Stimulated activated CD8-positive, alpha-beta memory T cell treated with anti-CD3 and anti-CD28 coated beads, Interleukin-15, amount 100 ng/mL, for 4 hours (primary cell): ENCODE measurements at places on chromosomes 7 and 10.

- DNase-seq, result peak; percentile 27
Measured at GRCh38 chr7:131231381-131232220, 96.1 kb upstream of the MKLN1 start.

DNA sequence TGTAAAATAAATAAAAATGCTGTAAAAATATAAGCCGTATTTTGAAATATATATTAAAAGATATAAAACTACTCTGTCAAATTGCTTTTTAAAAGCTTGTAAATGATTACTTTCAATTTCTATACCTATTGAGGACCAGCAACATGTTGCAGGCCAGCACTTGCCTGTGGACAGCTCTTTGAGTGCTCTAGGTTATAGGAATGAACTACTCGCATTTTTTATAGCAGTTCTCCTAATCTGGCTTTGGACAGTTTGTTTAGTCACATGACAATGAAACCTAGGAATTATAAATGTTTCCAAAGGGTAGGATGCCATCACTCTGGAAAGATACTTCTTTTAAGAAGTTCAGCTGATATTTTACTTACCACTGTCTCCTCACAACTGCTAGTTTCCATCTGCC, 117.7 kb upstream of the PTPRZ1 start:
- DNase-seq, result no peak

- DNase-seq, result no peak
Measured at GRCh38 chr7:158865462-158865922, 9.1 kb downstream of the DYNC2I1 start.

GRCh38 chr10:12720217-12720981, 281.1 kb downstream of the CCDC3 start:
- DNase-seq, result no peak

- DNase-seq, result no peak
Measured at GRCh38 chr10:91800756-91801155, 2.5 kb downstream of the TNKS2 start.

GRCh38 chr7:120402079-120402767, 129.2 kb downstream of the KCND2 start:
- no peak for DNase-seq

- DNase-seq, result no peak
Measured at GRCh38 chr10:95278061-95278988, 12.5 kb downstream of the PDLIM1 start.

DNA sequence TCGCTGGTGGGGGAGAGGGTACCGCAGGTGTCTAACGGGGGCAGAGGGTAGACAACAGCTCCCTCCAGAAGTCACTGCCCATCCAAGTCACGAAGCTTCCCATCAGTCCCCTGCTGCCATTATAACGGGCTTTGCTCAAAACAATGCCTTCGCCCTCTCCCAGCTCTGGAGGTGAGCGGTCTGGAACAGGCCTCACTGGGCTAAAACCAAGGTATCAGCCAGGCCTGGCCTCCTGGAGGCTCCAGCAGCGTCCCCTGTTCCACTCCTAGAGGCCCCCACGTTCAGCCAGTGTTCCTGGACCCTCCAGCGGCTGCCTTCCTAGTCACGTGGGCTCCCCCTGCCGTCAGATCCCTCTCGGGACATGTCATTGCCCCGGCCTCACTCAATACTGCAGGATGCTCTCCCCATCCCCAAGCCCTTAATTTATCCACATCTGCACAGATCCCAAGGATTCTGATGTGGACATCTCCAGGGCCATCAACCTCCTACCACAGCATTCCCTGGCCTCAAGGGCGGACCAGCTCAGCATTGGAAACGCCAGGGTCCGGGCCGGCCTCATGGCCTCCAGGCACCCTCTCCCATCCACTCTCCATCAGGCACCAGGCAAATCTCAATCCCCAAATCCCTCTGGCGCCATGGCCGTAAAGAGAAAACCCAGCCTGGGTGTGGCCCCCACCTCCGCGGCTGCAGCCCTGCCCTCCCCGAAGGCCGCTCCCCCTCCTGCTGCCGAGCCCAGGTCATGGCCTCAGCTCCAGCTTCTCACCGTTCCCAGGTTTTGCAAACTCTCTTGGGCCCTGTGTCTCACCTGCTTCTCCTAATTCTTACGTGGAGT, 104.1 kb upstream of the FAM20C start:
- DNase-seq, result no peak

DNA sequence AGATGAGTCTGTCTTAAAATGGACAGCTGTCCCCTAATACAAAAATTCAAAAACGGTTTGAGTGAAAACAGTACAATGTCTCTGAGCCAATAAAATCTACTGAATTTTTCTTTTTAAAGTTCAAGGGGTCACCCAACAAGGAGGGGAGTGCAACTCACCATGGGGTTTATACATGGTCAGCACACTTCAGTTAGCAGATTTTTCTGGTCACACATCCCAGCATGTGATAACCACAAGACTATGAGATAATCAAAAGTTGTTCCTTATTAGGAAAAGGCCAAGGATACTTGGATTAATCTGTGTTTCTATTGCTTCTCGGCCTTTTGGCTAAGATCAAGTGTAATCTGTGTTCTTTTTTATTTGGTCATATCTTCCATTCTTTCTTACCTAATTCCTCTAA, 31.6 kb downstream of the ABCB5 start:
- DNase-seq, result no peak

- DNase-seq, result no peak
Measured at GRCh38 chr7:73451780-73452398, 18.3 kb downstream of the FZD9 start.

GRCh38 chr7:130296221-130296951, 3.4 kb downstream of the CPA4 start:
- no peak for DNase-seq

GRCh38 chr10:86264481-86265231, 101.9 kb downstream of the GRID1 start:
- DNase-seq, result no peak

- DNase-seq, result no peak
Measured at GRCh38 chr10:110407301-110408170, 90.2 kb upstream of the DUSP5 start.

DNA sequence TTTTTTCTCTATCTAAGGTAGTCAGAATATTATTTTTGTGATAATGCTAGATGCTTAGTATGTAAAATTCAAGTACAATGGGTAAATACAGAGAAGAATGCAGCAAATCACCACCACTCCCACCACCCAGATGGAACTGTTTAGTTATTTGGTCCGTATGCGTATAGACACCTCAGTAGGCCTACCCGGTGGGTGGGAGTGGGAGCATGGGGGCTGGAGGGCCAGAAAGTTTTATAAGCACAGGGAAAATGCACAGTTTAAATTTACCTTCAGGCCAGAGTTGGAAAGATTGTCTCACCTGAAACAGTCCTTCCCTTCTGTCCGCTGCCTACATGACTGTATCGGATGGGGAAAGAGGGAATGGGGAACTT, 15.5 kb downstream of the CHST3 start:
- no peak for DNase-seq

- DNase-seq, result no peak
Measured at GRCh38 chr10:100158044-100158805, 27.6 kb downstream of the ERLIN1 start.

GRCh38 chr7:33354201-33354600, 224.8 kb downstream of the BBS9 start:
- no peak for DNase-seq

DNA sequence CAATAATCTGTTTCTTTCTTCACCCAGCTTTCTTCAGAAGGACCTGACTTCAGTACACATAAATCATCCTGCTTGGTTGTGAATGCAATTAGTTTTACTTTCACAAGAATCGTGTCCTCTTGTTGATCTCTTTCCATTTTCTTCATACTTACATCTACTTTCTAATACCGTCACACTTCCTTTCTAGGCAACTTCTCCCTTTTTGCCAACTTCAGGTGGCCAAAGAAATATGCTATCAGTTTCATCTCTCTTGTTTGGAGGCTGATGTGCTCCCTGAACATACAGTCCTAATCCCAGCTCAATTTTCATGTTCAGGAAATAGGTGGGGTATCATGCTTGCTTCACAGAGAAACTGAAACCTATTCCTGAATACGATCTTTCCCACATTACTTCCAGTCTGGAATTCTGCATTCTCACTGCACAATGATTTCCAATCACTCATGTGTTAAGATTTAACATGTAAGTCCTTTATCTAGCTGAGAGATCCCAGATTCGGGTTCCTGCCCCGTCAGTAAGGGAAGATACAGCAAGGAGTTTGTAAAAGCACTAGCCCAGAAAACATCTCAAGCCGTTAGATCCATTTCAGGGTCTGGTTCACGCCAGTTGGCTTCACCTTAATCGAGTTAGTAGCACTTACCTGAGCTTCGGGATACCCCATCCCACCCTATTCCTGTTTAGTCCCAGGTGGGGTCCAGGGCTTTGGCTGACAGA, 994 bp downstream of the SLC25A28 start:
- no peak for DNase-seq

DNA sequence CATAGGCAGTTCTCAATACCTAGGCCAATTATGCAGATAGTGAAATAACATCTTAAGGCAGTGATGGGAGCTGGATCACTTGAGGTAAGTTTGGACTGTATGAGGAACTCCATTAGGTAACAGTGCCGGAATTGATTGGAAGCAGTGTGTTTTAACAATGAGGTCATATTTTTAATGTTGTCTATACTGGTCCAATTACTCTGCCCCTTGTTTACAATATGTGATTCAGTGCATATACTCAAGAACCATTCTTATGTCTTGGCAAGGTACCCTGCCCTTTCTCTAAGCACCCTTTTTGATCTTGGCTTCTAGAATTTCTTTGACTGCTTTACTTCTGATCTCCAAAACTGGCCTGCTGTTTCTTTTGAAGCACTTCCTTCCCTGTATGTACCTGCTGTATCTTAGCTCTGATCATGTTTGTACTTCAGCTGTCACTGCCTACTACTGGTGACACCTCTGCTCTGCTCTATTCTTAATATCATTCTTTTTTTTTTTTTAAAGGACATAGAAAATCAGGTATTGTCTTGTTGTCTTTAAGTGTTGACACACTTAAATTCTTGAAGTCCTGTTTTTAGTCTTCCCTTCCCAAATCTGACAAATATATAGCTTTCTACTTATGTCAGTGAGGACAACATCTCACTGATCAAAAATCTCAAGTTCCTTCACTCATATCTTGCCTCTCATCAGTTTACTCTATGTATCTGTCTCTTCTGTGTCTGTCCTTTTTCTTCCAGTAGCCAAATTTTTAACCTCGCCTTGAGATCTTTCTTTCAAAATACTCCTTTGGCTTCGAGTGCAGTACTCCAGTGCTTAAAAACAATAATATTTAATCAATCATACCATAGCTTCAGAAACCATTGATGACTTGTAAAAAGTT, 46.4 kb upstream of the RPA3 start:
- DNase-seq, result no peak

DNA sequence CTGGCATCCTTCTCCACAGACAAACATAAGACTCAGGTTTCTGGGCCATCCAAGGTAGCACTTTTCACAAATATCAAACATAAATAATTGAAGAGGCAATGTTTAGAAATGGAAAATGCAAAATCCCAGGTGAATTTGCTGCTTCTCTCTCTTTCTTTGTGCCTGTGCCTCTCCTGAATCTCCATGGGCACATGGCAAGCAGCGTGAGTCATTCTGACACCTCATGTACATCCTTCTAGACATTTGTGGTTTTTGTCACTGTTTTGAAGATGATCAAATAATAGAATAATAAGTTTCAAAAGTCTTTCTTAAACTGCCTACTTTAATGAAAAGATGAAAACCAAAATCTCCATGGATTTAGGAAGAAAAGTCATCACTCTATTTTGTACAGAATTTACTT, 60.3 kb upstream of the RAB11FIP2 start:
- DNase-seq, result no peak

- DNase-seq, result no peak
Measured at GRCh38 chr7:80640846-80641245, 2.4 kb downstream of the CD36 start.

DNA sequence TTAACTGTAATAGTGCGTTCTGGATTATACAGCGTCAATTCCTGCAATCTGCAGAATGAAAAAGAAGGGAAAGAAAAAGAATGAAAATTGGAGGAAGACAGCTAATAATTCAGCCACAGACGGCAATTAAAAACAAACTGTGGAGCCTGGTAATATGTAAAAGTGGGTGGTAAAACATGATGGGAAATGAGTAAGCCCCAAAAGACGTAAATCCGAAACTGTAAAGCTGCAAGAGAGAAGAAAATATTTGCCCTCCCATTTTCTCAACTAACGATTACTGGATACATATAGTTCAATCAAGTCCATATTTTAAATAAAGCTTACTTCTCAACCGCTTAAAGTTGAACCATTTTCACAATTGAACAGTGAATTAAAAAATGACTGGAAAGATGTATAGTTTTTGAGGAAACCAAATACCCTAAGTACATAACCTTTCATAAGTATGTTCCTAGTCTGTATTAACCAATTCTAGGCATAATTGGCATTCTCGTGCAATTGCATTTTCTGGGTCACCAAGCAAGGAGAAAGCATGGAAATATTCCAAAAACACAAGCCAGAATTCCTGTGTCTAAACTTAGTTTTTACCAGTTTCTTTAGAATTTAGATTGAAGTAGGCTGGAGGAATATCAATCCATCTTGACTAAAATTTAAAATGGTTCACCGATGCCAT, 44.8 kb downstream of the MALSU1 start:
- DNase-seq, result no peak

GRCh38 chr10:122062831-122063674, 74.1 kb downstream of the TACC2 start:
- DNase-seq, result no peak

DNA sequence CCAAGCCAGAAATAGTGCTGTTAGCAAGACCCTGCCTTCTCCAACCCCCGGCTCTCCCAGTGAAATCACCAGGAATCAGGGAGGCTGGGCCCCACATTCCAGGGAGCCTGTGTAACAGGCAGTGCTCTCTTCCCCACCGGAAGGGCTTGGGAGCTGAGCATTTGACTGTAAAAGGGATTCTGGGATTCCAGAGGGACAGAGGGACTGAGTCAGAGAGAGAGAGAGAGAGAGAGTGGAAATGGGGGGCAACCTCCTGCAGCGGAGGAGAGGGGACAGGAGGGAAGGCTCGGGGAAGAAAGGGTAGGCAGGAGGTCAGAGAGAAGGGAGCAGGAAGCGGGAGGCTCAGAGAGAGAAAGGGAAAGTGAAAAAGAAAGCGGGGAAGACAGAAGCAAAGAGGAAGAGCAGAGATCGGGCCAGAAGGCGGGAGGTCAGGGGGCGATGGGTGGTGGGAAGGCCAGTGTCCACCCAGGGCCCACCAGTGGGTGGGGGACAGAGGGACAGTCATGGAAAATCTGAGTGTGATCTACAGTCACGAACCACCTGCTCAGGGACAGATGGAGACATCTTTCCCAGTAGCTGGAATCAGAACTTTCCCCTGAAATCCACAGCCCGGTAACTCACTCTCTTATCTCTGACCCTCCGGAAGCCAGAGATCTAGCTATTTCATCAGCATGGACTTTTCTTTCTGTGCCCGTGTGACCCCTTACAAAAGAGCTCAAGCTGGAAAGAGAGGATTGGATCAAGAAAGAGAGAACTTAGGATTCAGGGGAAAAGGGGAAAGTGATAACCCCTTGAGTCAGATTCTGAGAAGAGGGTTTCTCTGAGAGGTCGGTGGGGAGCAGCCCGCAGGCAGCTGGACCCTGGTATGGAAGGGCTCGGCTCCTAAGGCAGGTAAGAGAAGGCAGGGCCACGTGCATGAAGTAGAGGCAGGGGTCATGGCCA, 4.6 kb upstream of the SERPINE1 start:
- DNase-seq, result no peak

DNA sequence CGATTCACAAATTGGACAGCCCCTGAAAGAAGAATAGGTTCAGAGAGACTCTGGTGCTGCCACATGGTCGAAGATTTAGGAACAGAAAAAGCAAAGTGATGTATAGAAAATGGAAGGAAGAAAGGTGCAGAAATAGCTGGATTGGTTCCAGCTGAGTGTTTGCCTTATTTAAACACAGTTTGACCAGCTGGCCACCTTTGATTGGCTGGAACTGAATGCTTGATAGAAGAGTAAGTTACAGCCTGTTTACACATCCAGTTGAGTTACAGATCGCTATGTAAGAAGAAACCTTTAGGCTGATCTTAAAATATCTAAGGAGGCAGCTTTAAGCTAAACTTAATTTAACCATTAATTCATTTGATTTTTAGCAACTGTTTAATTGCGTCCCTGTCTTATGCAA, 40.3 kb upstream of the KAT6B start:
- no peak for DNase-seq
